Vein endothelial cell (primary cell): ENCODE measurements at places on chromosomes 6 and 20. TPM values are rescaled to one million over a fixed set of nuclear protein-coding genes. Genes with fewer than 3 reads are reported as not detected.

TFAP2A gene
- total RNA-seq, result 0.10 TPM in 1 of 2 replicates, not detected in the other

C20orf144 gene
- under 0.01 and 0.10 TPM in 2 replicates for total RNA-seq

EFHC1 gene
- total RNA-seq, result 15.4 and 16.0 TPM in 2 replicates

EDEM2 gene
- total RNA-seq, result 44.0 and 46.4 TPM in 2 replicates

MOG gene
- not detected in 2 replicates for total RNA-seq

COL21A1 gene
- total RNA-seq, result 1.6 and 5.3 TPM in 2 replicates

MSH5 gene
- total RNA-seq, result 12.7 and 18.8 TPM in 2 replicates

RIPPLY2 gene
- not detected in 2 replicates for total RNA-seq

SYNDIG1 gene
- not detected in 2 replicates for total RNA-seq

NMBR gene
- total RNA-seq, result under 0.01 TPM in 1 of 2 replicates, not detected in the other

PTCHD4 gene
- total RNA-seq, result 23.5 and 24.5 TPM in 2 replicates

CST4 gene
- total RNA-seq, result not detected in 2 replicates

HLA-DQB1 gene
- not detected in 2 replicates for total RNA-seq

PPP1R16B gene
- 169 and 210 TPM in 2 replicates for total RNA-seq

LPA gene
- not detected in 2 replicates for total RNA-seq

RIN2 gene
- 111 and 159 TPM in 2 replicates for total RNA-seq

CGA gene
- not detected in 2 replicates for total RNA-seq

TRERF1 gene
- under 0.01 and 0.10 TPM in 2 replicates for total RNA-seq

BMP5 gene
- total RNA-seq, result not detected in 2 replicates

EFCAB8 gene
- total RNA-seq, result under 0.01 TPM in 2 replicates

YTHDF1 gene
- total RNA-seq, result 36.4 and 40.8 TPM in 2 replicates

FILIP1 gene
- total RNA-seq, result 10.0 and 22.5 TPM in 2 replicates

RGS17 gene
- 1.3 and 3.4 TPM in 2 replicates for total RNA-seq

ROMO1 gene
- 150 and 171 TPM in 2 replicates for total RNA-seq

ESR1 gene
- total RNA-seq, result under 0.01 TPM in 1 of 2 replicates, not detected in the other

HLA-DQA1 gene
- total RNA-seq, result not detected in 2 replicates

MDFI gene
- 43.4 and 82.3 TPM in 2 replicates for total RNA-seq

SLC17A4 gene
- not detected in 2 replicates for total RNA-seq

ERVFRD-1 gene
- total RNA-seq, result not detected in 2 replicates

KIF25 gene
- total RNA-seq, result not detected in 2 replicates

LAMA5 gene
- total RNA-seq, result 53.6 and 61.2 TPM in 2 replicates
